ENCODE measurements at places on chromosomes 5 and 9. TPM values are rescaled to one million over a fixed set of nuclear protein-coding genes. Genes with fewer than 3 reads are reported as not detected.
A peak's percentile ranks its signal among the peaks of the same experiment; 100 is the strongest.

SH3PXD2B gene
- total RNA-seq, result 1.3 TPM

SHOC1 gene
- not detected for total RNA-seq

STPG3 gene
- total RNA-seq, result 0.63 TPM

AK8 gene
- total RNA-seq, result 0.63 TPM

DNA sequence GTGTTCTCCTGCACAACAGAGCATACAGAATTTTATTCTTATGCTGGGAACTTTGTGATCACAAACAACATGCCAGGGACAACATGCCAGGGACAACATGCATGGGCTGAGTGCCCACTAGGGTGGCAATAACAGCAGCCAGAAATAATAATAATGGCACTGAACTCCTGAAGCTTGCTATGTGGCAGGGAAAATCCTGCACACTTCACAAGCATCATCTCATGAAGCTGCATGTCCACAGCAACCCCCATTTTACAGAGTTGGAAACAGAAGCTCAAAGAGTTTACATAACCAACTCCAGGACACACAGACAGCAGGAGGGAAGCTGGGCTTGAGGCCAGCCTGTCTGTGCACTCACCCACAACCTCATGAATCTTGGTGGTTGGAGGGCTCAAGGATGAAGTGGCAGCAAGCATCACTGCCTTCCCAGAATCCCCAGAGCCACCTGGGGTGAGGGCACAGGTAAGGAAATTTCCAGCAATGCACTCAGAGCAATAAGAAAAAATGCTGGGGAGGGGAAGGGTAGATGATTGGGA is 111.4 kb downstream of the GABBR2 start:
- DNase-seq, result no peak

GRCh38 chr5:38451074-38451725 is 105.2 kb downstream of the LIFR start:
- DNase-seq, result no peak

DNA sequence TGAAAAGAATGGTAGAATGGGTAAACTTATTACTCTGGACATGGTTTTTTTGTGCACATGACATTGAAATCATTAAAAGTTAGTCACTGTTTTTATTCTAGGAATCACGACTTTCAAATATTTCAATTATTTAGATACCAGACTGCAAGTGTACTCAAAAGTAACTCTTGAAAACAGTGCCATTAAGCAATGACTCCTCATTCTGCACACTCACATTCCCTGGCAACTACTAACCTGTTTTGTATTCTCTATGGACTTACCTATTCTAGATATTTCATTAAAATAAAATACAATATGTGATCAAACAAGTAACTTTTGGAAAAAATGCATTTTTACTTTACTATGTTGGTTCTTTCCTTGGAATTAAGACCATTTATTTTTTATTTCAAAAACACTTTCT is 607.0 kb downstream of the PDE4D start:
- DNase-seq, result no peak

DNA sequence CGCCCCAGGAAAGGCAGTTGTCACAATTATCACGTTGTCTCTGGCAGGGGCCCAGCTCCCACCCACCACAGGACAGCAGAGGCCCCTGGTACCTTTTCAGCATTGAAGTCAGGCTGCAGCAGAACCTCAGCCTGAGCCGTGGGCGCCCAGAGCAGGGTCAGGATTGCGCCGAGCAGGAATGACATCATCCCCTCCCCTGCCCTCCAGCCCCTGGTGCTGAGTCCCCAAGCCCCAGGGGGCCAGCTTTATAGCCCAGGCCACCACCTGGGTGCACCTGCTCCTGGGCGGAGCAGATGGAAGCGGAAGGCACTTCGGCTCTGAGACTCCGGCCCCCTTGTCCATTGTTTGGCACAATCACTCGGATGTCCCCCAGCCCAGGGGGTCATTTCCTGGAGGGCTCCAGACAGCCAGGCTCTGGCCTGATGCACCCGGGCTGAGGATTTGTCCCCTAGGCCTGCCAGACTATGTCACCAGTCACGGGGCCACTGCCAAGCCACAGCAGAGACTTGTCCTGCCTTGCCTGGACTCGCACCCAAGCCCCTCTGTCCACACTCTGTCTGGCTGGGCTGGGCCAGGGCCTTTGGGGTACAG is at the start of gene LCN15:
TSS of gene LCN15 (minus strand) at position 218 of the 591 bp plus-strand sequence. CDS start at position 188, 30 bp downstream.
- no peak for DNase-seq

DNA sequence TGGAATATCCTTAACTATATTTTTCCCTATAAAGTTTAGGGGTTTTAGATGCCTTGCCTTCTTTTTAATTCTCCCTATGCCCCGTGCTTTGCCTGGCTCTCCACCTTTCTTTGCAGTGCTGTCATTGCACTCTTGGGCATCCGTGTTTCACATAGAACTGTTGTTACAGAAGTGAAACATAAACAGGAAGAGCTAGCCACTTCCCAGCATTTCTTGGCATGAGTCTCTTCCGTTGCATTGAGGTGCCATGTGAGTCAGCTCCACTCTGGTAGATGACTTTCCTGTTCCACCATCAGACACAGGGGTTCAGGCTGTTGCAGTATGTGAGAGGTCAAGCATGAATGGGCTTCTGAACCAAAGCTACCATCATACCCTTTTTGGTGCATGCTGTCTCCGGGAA is 73.4 kb downstream of the ANGPTL2 start:
- peak; percentile 64 for DNase-seq

GRCh38 chr9:35736201-35736633 is 3.8 kb downstream of the CREB3 start:
- DNase-seq, result peak; percentile 73

- no peak for DNase-seq
Measured at GRCh38 chr5:92749943-92750342, 831.1 kb downstream of the NR2F1-AS1 start.
